NCI-H524 treated with DMSO at 0.1 percent for 48 hours (cell line): ENCODE measurements at places on chromosomes 1 and 21.

GRCh38 chr1:230232371-230232771 is 165.3 kb downstream of the GALNT2 start:
- DNase-seq, result no peak

- DNase-seq, result no peak
Observed at GRCh38 chr21:36816561-36817130, 117.7 kb downstream of the SIM2 start.

DNA sequence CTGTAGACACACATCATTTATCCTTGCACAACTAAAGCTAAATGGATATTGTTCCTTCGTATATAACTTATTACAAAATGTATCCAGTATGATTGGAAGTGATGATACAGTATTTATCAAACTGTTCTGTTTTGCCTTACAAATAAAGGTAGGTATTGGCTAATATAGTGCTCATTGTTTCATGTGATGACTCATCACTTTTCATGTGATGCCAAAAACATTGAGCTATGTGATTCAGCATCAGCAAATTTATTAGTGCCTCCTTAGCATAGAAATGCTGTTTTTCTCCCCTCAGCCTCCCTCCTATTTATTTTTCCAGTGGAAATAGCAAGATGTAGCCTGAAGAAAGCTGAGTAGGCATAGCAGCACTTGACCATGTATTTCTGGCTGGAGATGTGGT is 228.6 kb upstream of the LYPLAL1 start:
- no peak for DNase-seq

- no peak for DNase-seq
Observed at GRCh38 chr1:93694819-93695218, 13.2 kb upstream of the BCAR3 start.

GRCh38 chr21:46217511-46218196 is 10.9 kb downstream of the LSS start:
- no peak for DNase-seq

DNA sequence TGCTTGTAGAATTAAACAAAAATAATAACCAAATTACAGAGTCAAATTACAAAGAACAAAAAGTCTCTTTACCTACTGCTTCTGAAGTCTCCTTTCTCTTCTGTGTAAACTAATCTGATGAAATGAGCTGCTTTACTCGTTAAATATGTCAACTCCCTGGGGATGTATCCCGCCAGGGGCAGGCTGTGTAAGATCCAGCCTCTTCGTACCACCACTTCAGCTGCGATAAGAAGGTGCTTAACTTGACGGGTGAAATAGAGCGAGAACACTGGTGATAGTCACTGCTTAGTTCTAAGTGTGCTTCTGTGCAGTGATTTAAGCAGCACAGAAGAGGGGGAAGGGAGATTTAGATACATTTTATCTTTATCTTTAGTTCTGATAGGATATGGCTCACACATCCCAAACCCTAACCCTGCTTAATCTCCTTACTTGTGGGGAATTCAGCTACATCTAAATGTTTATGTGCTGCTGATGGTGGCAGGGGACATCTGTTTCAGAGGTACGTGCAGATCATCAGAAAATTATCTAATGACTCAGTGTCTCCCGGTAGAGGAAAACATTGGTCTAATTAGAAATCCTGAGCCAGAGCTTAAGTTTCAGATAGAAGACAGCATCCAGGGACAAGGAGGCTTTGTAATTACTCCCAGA is 46.0 kb downstream of the RHOU start:
- DNase-seq, result peak; percentile 87

- DNase-seq, result no peak
Observed at GRCh38 chr21:26949830-26950229, 17.1 kb downstream of the ADAMTS5 start.

- DNase-seq, result no peak
Observed at GRCh38 chr1:210633636-210634035, 304.9 kb downstream of the HHAT start.

- no peak for DNase-seq
Observed at GRCh38 chr1:67723620-67724019, 38.6 kb downstream of the GADD45A start.

GRCh38 chr1:53979712-53980450 is 33.7 kb downstream of the LRRC42 start:
- DNase-seq, result no peak

- no peak for DNase-seq
Observed at GRCh38 chr1:220077887-220078286, 11.7 kb downstream of the BPNT1 start.

- DNase-seq, result no peak
Observed at GRCh38 chr1:11143907-11144306, 44.2 kb upstream of the EXOSC10 start.

- no peak for DNase-seq
Observed at GRCh38 chr21:41411449-41412089, 14.5 kb upstream of the MX1 start.

GRCh38 chr1:214124915-214125314 is 137.1 kb downstream of the PROX1 start:
- no peak for DNase-seq

DNA sequence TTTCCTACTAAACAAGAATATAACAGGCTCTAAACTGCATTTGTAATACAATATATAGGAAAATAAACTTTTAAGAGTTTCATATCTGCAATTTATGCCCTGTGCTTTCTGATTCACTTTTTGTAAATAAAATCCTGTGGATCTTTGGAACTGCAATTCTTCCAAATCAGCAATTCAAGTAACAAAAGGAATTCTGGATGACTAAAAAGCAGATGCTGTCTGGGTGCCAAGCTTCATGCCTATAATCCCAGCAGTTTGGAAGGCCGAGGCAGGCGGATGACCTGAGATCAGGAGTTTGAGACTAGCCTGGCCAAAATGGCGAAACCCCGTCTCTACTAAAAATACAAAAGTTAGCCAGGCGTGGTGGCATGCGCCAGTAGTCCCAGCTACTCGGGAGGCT is 6.3 kb downstream of the NME7 start:
- DNase-seq, result no peak

DNA sequence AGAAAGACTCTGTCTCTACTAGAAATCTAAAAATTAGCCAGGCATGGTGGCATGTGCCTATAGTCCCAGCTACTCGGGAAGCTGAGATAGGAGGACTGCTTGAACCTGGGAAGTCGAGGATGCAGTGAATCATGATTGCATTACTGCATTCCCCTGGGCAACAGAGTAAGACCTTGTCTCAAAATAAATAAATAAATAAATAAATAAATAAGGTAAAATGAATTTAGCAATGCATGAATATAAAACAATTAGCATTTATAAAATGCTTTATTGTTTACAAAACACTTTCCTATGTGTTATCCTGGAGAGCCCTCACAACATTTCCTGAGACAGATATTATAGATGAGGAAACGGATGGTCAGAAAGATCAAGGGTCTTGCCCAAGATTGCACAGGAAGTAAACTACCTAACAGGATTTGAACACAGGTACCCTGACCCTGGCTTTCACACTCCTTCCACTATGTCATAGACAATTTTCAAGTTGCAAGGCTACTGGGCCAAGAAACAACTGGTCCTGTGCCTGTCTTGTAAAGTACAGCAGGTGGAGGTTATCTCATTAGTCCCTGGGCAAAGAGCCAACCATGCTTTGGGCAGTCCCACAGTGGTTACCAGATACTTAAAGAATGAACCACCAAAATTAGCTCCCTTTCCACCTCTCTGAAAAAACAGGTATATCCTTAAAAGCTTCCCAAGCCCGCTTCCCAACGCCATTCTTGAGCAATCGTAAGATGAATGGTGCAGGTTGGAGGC is 15.4 kb upstream of the VSIG8 start:
- no peak for DNase-seq

DNA sequence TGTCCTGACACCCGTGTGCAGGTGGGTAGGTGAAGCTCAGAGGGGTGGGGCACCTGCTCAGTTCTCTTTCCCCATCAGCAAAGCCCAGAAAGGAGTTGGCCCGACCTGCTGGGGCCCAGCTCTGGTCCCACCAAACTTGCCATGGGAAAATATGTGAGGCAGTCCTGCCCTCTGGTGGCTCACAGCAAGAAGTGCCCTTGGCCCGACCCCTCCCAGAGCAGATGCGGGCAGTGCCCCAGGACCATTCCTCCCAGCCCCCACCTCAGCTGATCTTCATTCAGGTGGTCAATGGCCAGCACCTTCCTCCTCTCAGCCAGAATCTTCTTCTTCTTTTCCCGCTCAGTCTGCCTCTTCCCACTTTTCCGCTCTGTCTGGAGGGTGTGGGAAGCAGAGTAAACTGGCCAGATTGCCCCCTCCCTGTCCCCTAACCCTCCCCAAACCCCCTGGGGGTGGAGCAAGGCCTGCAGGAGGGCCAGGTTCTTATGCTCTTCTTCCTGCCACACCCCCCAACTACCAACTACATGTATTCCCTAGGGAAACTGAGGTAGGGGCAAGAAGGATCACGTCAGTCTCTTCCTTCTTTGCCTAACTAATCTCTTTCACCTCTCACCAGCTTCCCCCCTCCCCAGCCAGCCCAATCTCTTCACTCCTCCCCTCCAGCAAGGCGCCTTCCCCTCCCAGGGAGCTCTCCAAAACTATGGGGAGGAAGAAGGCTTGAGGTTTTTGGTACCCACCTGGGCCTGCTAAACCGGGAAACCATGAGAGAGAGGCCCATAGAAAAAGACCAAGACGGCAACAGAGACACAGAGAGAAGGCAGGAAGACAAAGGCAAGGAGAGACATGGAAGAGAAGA is 15.6 kb downstream of the TNNT2 start:
- DNase-seq, result no peak

DNA sequence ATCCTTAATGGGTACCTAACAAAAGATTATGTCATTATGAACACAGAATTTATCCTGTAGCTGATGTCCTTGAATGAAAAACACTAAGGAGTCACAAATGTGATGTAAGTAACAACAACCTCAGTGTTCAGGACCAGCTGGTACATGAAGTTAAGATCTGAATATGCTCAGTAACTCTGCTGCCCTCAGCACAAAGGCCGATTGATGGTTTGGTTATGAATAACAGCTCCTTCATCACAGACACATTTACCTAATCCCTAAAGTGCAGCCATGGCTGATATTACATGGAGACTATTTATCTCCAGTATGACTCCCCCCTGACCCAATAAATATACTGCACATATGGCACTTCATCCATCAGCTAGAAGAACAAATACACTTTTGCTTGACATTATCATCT is 75.2 kb downstream of the PLPPR5 start:
- DNase-seq, result peak; percentile 79

DNA sequence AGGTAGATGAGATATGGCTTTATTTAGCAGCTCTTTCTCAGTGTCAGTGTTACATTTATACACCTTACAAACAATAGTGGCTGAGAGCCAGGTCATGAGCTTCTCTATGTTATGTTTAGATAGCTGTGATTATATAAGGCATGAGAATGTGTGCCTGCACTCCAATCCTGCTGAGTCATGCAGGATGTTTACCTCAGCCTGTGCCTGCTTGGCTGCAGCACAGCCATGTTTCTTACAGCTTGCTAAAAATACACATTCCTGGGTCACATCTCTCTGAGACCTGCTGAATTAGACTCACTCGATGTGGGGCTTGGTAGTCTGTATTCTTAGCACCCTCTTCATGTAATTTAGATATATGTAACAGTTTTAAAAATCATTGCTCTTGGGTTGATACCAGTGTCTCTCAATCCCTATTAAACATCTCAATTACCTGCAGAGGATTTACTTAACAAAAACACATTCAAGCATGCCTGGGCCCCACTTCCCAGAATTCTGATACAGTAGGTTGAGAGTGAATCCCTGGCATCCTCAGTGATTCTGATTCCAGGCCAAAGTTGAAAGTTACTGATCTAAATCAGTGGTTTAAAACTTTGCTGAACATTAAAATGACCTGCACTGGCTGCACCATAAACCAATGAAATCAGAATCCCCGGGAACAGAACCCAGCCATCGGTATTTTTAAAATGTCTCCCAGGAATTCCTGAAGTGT is 107.5 kb downstream of the GDAP2 start:
- no peak for DNase-seq

DNA sequence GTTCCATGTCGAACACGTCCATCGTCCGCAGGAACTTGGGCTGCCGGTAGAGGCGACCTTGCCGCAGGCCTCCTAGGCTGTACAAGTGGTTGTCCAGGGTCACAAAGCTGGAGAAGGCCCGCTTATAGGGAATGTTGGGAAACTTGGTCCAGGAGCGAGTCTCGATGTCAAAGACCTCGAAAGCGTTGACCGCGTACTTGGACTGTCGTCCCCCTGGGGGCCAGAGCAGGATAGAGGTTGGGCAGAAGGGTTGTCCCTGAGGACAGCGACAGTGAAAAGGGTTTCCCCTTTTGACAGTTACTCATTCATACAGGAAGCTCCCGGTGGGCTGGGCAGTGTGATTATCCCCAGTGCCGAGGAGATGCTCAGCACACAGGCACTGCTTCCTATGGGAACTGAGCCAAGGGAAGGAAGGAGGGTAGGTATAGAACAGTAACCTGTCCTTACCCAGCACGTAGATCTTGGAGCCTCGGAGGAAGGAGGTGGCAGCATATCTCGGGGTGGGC is 17.5 kb downstream of the KLHDC8A start:
- DNase-seq, result no peak

DNA sequence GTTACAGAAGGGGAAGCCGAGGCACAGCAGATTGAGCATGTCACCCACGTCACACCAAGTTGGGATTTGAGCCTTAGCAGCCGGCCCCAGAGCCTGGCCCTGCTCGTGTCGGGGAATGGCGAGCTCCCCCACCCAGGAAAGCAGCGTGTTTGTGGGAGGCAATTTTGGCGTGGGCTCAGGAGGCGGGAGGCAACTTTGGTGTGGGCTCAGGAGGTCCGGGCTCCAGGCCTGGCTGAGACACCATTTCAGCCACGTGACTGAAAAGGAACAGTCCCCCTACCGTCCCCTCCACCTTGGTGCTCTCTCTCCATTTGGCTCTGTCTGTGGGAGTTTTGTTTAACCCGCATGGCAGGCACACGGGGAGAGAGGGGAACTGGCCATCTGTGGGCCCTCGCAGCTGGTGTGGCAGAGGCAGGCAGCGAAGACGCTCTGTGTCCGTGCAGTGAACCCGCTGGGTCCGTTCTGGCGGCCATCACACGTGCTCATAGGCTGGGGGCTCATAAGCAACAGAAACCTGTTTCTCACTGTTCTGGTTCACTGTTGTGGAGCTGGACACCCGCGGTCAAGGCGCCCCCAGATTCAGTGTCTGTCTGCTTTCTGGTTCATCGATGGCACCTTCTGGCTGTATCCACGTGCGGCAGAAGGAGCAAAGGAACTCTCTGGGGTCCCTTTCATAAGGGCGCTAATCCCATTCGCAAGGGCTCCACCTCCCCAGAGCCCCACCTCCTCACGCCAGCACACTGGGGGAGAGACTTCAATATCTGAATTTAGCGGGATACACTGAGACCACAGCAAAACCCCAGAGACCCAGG is 110.2 kb downstream of the CRYAA start:
- DNase-seq, result no peak

DNA sequence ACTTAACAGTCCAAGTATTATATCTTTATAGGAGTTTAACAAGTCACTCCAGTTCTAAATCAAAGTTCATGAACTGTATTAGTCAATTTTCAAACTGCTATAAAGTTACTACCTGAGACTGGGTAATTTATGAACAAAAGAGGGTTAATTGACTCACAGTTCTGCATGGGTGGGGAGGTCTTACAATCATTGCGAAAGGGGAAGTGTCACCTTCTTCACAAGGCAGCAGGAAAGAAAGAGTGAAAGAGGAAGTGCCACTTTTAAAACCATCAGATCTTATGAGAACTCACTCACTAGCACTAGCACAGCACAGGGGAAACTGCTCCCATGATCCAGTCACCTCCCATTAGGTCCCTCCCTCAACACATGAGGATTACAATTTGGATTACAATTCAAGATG is 70.0 kb downstream of the CLCA4 start:
- no peak for DNase-seq
